ENCODE measurements at places on chromosomes 16 and 17. TPM values are rescaled to one million over a fixed set of nuclear protein-coding genes. Genes with fewer than 3 reads are reported as not detected.

DNA sequence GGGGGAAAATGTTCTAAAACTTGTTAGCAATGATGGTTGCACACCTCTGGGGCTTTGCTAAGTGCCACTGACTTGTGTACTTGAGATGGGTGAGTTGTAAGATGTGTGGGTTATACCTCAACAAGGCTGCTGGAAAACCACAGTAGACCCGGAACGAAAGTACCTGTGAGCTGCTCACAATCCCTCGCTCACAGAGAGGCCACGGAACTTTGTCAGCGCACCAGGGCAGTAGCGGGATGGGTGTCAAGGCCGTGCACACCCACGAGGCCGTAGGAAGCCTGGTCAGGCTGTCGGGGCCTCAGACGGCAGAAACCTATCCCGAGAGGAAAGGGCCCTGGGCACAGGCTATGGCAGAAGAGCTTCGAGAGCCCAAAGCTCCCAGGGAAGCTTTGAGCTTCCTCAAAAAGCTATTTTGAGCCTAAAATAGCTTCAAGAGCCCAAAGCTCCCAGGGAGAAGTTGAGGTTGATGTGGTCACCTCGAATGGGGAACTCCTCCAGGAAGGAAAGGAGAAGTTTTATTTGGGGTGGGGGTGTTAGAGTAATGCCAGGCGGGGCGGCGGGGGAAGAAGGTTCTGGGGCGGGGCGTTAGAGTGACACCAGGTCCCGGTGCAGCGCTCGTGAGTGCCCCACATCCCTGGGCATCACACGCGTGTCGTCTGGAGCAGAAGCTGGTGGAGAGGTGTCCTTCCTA is 19.0 kb downstream of the CBFA2T3 start:
- no peak for DNase-seq

- no peak for DNase-seq
Measured at GRCh38 chr17:32882734-32883133, 5.8 kb upstream of the MYO1D start.

GRCh38 chr17:35778641-35779196 is 16.7 kb downstream of the MMP28 start:
- DNase-seq = no peak

DNA sequence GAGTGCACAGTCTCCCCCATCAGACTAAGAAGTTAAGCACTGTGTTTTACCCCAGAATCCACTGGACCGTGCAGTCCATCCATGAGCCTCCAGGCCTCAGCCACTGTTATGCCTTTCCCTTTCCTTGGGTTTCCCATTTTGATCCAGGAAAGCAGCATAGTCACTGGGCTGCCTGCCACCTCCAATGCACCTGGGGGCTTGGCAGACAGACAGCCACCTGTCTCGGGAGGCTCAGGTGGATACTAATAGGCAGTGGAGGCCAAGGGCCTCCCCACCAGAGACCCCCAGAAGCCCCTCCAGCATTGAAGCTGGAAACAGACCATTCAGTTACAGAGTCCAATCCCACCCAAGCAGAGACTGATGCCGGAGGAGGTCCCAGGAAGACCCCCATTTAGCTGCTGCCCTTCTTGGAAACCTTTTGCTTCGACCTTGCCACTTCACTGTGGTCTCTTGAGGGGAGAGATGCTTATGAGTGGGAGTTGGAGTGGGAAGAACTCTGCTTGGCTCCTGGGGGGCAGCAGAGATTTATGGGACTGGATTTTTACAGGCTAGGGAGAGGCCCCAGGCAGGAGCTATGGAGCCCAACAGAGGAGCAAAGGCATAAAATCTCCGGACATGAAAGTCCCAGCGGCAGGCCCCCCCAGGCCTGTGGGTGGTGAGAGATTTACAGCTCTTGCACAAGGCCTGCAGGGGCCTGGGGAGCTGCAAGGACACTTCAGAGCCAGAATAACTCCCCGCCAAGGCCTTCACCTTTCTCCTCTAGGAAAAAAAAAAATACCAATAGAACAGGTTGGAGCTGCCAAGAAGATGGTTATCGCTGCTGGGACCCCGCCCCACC is 12.2 kb upstream of the SP2 start:
- no peak for DNase-seq

DNA sequence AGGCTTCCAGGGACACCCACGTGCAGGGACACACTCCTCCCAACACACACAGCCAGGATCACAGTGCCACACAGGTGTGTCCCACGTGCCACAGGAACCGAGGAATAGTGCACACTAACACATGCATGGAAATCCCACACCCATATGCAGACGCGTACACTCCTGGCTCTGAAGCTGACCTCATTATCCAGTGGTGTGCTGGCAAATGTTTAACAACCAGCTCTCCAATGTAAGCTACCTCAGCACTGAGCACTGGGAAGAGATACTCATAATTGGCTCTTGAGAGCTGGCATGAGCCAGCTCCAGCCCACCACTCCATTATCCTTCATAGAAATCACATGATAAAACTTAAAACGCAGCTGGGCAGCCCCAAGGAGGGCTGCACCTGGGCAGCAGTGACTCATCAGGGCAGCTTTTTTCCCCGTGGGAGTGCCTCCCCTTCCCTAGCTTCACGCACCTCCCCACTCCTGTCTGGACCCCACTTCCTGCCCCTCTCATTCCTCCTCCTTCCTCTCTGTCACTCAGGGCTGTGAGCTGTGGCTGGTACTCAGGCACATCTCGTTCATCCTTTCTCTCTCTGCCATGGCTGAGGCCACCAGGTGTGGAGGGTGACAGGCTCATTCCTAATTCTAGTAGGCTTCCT is 14.9 kb upstream of the TBX21 start:
- no peak for DNase-seq

Gene TAC4
- total RNA-seq = not detected
